Aorta (tissue), 5 donors: ENCODE measurements at places on chromosomes 7 and 10. TPM values are rescaled to one million over a fixed set of nuclear protein-coding genes. Genes with fewer than 3 reads are reported as not detected.

- no peaks in the 10 kb centered on the region for H3K27me3 ChIP-seq
- no peak for DNase-seq
- H3K36me3 ChIP-seq, result no peaks in the 10 kb centered on the region
- peak overlapping the region; percentile 27 for H3K4me3 ChIP-seq
- no peaks in the 10 kb centered on the region for H3K4me1 ChIP-seq
Measured at GRCh38 chr7:129168231-129169021, 20.0 kb upstream of the SMO start.

DNA sequence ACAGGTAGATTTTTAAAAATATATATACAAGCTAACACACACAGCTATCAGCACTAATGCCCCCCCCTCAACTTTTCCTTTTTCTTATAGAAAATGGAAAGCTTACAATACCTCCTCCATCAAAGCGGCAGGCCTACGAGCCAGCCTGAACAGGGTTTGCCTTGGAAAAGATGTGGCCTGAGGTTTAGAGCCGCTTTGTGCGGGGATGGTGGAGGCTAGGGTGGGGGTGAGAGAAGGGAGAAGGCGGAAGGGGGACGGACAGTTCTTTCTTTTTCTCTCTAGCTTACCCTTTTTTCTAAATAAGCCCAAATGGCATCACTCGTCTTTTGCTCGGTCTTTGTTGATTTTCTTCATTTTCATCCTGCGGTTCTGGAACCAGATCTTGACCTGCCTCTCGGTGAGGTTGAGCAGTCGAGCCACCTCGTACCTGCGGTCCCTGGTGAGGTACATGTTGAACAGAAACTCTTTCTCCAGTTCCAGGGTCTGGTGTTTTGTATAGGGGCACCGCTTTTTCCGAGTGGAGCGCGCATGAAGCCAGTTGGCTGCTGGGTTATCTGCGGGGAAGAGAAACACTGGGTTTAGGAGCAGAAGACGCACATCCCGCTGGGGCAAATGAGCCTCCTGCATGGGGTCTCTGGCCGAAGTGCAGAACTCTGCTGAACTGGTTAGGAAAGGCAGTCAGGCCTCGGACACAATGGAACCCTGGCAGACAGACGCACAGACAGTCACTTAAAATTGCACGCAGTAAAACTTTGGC is 1.9 kb downstream of the HOXA9 start:
- no peaks in the 10 kb centered on the region for H3K4me1 ChIP-seq
- no peak overlapping the region for H3K27ac ChIP-seq
- no peaks in the 10 kb centered on the region for H3K36me3 ChIP-seq
- H3K27me3 ChIP-seq, result no peaks in the 10 kb centered on the region
- peak; percentile 66 for DNase-seq
- no peak overlapping the region for H3K4me3 ChIP-seq

- H3K27me3 ChIP-seq, result no peaks in the 10 kb centered on the region
- DNase-seq, result no peak
- H3K27ac ChIP-seq, result no peak overlapping the region
- peaks cover 5% of the 10 kb centered on the region for H3K36me3 ChIP-seq
- H3K4me1 ChIP-seq, result peaks cover 3% of the 10 kb centered on the region
Measured at GRCh38 chr10:86727470-86727869, 28.9 kb upstream of the BMPR1A start.

DNA sequence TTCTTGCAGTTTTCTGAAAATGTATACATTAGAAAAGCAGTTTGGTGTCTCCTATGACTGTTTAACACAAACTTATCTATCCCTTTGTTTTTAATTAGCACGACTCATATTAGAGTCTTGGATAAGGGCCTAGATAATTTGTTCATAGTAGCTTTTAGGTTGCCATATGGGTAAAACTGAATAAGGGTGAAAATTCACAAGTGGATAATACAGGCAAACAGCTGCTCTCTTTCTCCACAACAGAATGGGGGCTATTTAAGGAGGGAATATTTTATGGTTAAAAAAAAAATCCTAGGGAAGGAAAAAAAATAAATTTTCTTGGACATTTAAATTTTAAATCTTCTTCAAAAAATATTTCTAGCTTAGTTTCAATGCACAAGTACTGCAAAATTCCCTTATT is 1416.1 kb downstream of the GATA3 start:
- no peak overlapping the region for H3K4me3 ChIP-seq
- H3K27me3 ChIP-seq, result no peaks in the 10 kb centered on the region
- H3K4me1 ChIP-seq, result no peaks in the 10 kb centered on the region
- no peaks in the 10 kb centered on the region for H3K36me3 ChIP-seq
- no peak overlapping the region for H3K27ac ChIP-seq

The RALA gene
- 22.1 TPM for total RNA-seq

DNA sequence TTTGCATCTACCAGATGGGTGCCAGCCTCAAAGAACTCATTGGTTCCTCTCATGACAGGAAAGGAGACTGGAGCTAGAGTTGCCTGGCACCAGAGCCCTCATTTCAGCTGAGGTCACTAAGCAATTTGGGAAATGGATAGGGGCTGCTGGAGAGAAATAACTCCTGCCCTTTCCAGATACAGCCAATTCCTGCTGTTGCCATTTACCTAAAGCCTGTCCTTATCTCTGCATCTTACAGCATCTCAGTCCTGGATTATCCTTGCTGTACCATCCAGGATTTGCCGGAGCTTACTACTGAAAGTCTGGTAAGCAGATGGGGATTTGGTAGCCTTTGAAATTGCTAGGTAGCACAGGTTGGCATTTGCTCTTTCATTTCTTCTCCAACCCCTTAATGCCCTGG is 31.9 kb upstream of the SMKR1 start:
- H3K4me1 ChIP-seq, result no peaks in the 10 kb centered on the region
- H3K4me3 ChIP-seq, result no peak overlapping the region
- DNase-seq, result no peak
- no peaks in the 10 kb centered on the region for H3K27me3 ChIP-seq

The C10orf53 gene
- total RNA-seq, result not detected

The PNLIPRP3 gene
- not detected for total RNA-seq

The VWDE gene
- 0.21 TPM for total RNA-seq

GRCh38 chr10:80289451-80290287 is at the start of gene MAT1A:
MAT1A (minus strand) TSS chr10:80289658; CDS start chr10:80289423, 235 bp downstream.
- H3K27me3 ChIP-seq, result peaks cover 1% of the 10 kb centered on the region
- no peak within 1 kb of the TSS for H3K27ac ChIP-seq
- no peak for DNase-seq
- H3K36me3 ChIP-seq, result no peaks in the 10 kb centered on the region
- H3K4me1 ChIP-seq, result no peaks in the 10 kb centered on the region

GRCh38 chr7:79949778-79950177 is 184.9 kb upstream of the GNAI1 start:
- no peak for DNase-seq
- H3K36me3 ChIP-seq, result no peaks in the 10 kb centered on the region
- no peaks in the 10 kb centered on the region for H3K27me3 ChIP-seq

DNA sequence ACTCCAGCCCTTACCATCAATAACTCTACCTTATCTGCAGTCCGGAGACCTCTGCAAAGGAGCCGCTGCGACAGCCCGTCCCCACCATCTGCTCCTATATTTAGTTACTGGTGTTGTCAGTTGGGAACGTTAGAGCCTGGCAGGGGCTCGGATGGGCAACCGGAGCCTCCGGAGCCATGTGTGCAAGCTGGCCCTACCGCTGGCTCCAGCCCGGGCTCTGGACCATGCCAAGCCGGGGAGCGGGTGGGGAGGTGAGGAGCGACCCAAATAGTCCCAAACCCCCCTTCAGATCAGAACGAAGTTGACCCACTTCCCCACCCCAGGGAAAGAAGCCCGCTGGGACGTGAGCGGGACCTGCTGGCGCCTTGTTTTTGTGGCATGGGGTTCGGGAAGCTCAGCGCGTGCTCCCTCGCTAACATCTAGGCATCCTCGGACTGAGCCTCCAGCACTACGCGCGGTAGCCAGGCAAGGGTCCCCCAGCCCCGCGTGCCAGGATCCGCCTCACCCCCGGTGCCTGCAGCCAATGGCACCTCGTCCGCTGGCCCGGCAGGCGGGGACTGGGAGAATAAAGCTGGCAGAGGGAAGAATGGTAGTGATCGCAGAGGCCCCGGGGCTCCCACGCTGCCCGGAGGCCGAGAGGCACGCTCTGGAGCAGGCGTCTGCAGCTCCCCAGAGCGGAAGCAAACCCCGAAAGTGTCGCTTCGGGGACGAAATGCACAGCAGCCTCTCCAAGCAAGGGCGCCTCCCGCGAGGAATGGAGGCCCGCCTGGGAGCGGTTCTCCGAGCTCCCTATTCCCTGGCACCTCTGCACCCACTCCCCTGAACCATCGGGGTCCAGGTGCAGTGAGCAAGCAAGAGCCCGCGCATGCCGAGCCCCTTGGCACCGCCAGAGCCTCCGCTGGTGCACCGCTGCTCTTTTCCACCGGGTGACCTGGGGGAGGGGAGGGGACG is 679 bp downstream of the LRRC20 start:
- peak overlapping the region; percentile 55 for H3K4me3 ChIP-seq
- H3K27ac ChIP-seq, result peak overlapping the region; percentile 30
- no peaks in the 10 kb centered on the region for H3K36me3 ChIP-seq
- H3K4me1 ChIP-seq, result no peaks in the 10 kb centered on the region
- no peaks in the 10 kb centered on the region for H3K27me3 ChIP-seq

DNA sequence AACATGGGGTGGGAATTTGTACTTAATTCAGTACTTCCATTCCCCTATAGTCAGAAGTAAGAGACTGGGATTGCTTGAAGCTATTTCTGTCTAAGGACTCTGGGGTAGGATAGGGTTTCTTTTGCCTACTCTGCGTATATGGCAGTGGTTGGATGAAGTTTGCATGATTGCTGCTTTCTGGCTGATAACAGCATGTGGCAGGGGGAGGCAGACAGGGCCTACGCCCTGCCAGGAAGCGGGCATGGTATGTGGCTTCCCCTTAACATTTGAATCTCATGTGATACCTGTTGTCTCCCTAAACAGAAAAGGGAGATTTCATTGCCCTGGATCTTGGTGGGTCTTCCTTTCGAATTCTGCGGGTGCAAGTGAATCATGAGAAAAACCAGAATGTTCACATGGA is 57.1 kb downstream of the TACR2 start:
- no peaks in the 10 kb centered on the region for H3K27me3 ChIP-seq
- DNase-seq, result no peak
- H3K4me1 ChIP-seq, result peaks cover 5% of the 10 kb centered on the region

GRCh38 chr10:43214071-43214955 is 52.6 kb downstream of the RASGEF1A start:
- H3K4me1 ChIP-seq, result no peaks in the 10 kb centered on the region
- peak; percentile 52 for DNase-seq
- no peaks in the 10 kb centered on the region for H3K36me3 ChIP-seq
- no peak overlapping the region for H3K4me3 ChIP-seq
- H3K27me3 ChIP-seq, result no peaks in the 10 kb centered on the region

DNA sequence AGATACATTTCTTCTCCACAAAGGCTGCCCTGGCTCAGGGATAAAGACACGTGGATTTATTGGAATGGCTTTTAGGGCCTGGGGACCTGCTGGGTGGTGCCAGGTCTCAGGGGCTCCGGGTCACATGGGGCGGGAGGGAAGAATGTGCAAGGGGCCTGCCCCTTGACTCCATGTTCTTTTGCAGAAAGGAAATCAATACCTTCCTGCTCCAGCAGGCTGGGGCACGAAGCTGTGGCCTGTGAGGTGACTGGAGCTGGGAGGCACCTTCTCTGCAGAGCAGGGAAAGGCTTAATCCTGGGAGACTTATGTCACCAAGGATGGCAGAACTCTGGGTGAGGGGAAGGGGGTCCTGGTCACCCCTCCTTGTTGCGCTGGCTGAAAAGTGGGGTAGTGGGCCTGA is 42.3 kb upstream of the GNA12 start:
- no peaks in the 10 kb centered on the region for H3K27me3 ChIP-seq
- no peak for DNase-seq
- no peaks in the 10 kb centered on the region for H3K4me1 ChIP-seq
- no peak overlapping the region for H3K27ac ChIP-seq
- H3K4me3 ChIP-seq, result no peak overlapping the region
- no peaks in the 10 kb centered on the region for H3K36me3 ChIP-seq

The SPDYE2 gene
- not detected for total RNA-seq

GRCh38 chr7:54189330-54189729 is 352.8 kb upstream of the VSTM2A start:
- no peaks in the 10 kb centered on the region for H3K4me1 ChIP-seq
- H3K27me3 ChIP-seq, result no peaks in the 10 kb centered on the region
- DNase-seq, result no peak
- no peak overlapping the region for H3K27ac ChIP-seq

The NOBOX gene
- not detected for total RNA-seq

- H3K36me3 ChIP-seq, result peaks cover 2% of the 10 kb centered on the region
- DNase-seq, result no peak
- H3K4me3 ChIP-seq, result no peak overlapping the region
- H3K27ac ChIP-seq, result no peak overlapping the region
Measured at GRCh38 chr7:134045716-134046115, 81.4 kb upstream of the LRGUK start.

GRCh38 chr10:66925373-66925772 is 463 bp upstream of the LRRTM3 start:
- no peak overlapping the region for H3K27ac ChIP-seq
- H3K36me3 ChIP-seq, result no peaks in the 10 kb centered on the region
- DNase-seq, result no peak
- no peaks in the 10 kb centered on the region for H3K27me3 ChIP-seq
- H3K4me3 ChIP-seq, result no peak overlapping the region

DNA sequence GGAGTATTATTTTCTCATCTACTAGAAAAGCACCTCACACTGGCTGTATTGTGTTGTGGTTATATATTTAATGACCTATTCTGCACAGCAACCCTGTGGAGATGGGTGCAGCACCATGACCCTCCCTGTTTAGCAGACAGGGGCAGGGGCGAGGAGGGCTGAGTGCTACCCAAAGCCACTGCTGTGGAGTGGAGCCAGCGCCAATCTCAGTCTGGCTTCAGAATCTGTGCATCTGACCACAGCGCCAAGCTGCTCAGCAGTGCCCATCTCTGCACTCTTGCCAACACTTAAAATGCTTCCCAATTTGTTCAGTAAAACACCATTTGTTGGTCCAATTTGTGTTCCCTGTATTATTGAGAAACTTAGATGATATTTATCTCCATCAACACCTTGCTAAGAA is 239.1 kb downstream of the ZMYND11 start:
- peaks cover under 1% of the 10 kb centered on the region for H3K4me1 ChIP-seq
- DNase-seq, result no peak
- H3K27me3 ChIP-seq, result no peaks in the 10 kb centered on the region
- peak overlapping the region; percentile 94 for H3K27ac ChIP-seq
- H3K36me3 ChIP-seq, result no peaks in the 10 kb centered on the region
- H3K4me3 ChIP-seq, result no peak overlapping the region

The CALD1 gene
- total RNA-seq, result 1,102 TPM
